Bladder microvascular endothelial cell (primary cell): ENCODE measurements at places on chromosomes 7 and 10. TPM values are rescaled to one million over a fixed set of nuclear protein-coding genes. Genes with fewer than 3 reads are reported as not detected.

Gene SPDYE5
- total RNA-seq, result not detected in 2 replicates

Gene KMT2E
- total RNA-seq, result 69.0 and 157 TPM in 2 replicates

Gene SLC26A3
- not detected in 2 replicates for total RNA-seq

Gene NUTM2E
- total RNA-seq, result under 0.01 TPM in 1 of 2 replicates, not detected in the other

Gene ELMO1
- total RNA-seq, result 44.5 and 72.2 TPM in 2 replicates

Gene MOGAT3
- total RNA-seq, result not detected in 2 replicates

Gene PHKG1
- total RNA-seq, result 0.65 and 1.3 TPM in 2 replicates

Gene LYZL1
- total RNA-seq, result not detected in 2 replicates

Gene FGFR2
- total RNA-seq, result not detected in 2 replicates

Gene CRTAC1
- 0.16 and 3.1 TPM in 2 replicates for total RNA-seq

Gene MRPS33
- total RNA-seq, result 14.4 and 24.9 TPM in 2 replicates

Gene ANKRD30A
- not detected in 2 replicates for total RNA-seq

Gene RPEL1
- total RNA-seq, result 0.06 TPM in 1 of 2 replicates, not detected in the other

Gene ATP6V1F
- 70.9 and 75.5 TPM in 2 replicates for total RNA-seq

Gene DPYSL4
- total RNA-seq, result 7.9 and 17.7 TPM in 2 replicates

Gene LIPF
- total RNA-seq, result not detected in 2 replicates

Gene ADAM12
- total RNA-seq, result 0.16 and 0.63 TPM in 2 replicates

Gene FEZF1
- not detected in 2 replicates for total RNA-seq

Gene SLC12A9
- total RNA-seq, result 22.5 and 28.6 TPM in 2 replicates

Gene SEPHS1
- total RNA-seq, result 26.7 and 43.6 TPM in 2 replicates

Gene TPST1
- total RNA-seq, result 16.5 and 46.7 TPM in 2 replicates
